ENCODE measurements at places on chromosomes 12 and 14.

GRCh38 chr14:76277586-76278130 is 98.3 kb upstream of the ESRRB start:
- DNase-seq: no peak

DNA sequence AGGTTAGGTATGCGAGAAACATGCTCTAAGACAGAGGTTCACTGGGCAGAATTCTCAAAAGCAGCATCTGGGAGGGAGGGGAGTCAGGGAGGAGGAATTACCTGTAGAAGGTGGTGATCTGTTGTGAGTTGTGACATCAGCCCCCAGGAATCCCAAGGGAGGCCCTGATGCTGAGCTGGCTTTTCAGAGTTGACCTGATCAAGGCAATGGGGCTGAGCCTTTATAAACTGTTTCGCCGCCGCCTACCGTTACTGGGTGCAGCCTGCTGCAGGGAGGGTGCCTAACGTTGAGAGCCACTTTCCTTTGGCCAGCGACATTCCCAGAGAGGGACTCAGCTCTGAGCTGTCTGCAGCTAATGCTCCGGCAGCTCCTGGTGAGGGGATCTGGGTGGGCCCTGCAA is 257.9 kb upstream of the TMEM132C start:
- DNase-seq: no peak

GRCh38 chr12:49461221-49461620 is 77.6 kb upstream of the KCNH3 start:
- no peak for DNase-seq

DNA sequence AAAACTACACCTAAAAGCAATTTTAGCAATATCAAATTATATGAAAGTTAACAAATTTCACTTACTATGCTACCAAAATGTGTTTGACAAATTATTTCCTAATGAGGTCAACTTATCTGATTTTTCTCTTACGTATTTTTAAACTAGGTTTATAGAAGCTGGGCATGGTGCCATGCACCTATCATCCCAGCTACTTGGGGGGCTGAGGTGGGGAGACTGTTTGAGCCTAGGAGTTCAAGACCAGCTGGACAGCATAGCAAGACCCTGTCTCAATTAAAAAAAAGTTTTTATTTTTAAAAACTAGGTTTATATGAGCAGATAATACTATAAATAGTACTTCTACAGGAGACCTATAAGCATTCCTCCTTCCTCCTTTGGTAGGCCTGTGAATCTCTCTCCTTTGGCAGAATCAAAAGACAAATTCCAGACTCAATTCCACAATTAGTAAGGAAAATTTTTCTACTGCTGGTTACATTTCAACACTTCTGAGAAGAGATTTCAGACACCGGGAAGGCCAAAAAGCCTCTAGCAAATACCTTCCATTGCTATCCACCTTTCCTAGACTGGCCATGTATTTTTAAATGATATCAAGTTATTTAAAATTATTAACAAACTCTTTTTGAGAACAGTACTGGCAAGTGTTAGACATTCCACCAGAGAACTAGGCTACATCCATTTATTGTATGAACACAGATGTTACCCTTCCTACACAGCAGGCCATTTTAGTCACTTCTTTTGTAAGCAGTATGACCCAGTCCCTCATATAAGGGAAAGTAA is 34.4 kb downstream of the CDK17 start:
- DNase-seq: no peak

GRCh38 chr12:121611306-121611705 is 15.0 kb upstream of the ORAI1 start:
- DNase-seq: peak; percentile 47
